ENCODE measurements at places on chromosomes 7 and 10.
A peak's percentile ranks its signal among the peaks of the same experiment; 100 is the strongest.

- no peak for DNase-seq
Observed at GRCh38 chr10:13913897-13914296, 327.1 kb downstream of the PRPF18 start.

DNA sequence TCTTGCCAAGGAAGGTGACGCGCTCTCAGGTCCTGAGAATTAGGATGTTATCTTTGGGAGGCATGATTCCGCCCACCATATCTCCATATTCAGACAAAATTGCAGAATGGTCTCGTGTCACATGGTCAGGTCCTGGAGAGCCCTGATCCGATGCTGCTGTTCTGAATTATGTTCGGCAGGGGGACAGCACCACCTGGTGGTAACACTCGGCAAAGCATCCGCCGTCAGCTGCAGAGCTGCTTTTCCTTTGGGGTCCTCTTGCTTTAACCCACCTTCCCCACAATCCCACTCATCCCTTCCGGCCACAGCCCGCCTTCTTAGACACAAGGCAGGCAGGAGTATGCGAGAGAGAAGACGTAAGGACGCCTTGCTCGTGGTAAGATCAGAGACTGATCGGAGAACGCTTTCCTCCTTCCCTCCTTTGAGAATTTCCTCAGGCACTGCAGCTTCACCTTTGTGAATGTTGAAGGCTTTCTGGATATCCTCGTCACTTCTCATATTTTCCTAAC is 327.8 kb upstream of the C7orf33 start:
- no peak for DNase-seq

DNA sequence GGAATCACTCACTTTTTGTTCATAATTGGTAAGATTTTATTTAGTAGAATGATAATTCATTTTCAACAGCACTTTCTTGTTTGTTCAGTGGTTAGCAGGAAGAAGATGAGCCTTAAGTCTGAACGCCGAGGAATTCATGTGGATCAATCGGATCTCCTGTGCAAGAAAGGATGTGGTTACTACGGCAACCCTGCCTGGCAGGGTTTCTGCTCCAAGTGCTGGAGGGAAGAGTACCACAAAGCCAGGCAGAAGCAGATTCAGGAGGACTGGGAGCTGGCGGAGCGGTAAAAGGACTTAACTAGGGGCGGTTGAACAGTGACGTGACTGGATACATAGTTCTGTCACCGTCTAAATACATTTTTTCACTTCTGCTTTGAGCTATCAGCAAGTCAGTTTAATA is 31.3 kb downstream of the RABGEF1 start:
- DNase-seq = no peak

DNA sequence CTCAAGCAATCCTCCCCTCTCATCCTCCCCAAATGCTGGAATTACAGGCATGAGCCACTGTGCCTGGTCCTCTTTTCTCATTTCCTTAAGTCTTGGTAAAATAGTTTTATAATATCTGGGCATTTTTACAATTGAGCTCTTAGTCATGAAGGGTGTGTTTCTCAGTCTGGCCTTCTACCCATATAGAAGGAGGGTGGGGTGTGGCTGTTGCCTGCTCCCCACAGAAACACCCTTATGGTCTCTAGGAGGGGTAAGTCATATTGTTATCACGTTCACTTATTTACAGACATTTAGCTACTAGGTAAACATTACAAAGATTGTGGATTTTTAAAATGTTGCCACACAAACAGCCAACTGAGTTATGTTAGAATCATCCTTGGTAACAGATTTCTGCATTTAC is 6.7 kb upstream of the OTUD1 start:
- DNase-seq = no peak

GRCh38 chr7:96827701-96828100 is 118.1 kb upstream of the SEM1 start:
- DNase-seq = no peak

DNA sequence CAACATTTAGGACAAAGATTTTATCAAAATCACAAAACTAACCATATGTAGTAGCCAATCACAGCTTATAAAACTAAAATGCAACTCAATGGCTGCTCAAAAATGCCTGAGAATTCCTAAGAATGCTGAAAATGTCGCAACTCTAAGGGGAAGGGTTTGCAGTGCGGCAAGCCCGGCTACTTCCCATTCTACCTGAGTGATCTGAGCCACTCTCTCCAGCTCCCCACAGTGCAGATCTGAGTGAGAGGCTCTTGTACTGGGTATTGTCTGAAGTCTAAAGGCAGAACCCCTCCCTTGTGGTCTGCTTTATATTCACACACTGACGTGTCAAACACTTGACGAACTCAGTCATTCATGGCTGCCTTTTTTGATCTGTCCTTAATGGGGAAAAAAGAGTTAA is 28.9 kb downstream of the RAB11FIP2 start:
- DNase-seq = no peak

DNA sequence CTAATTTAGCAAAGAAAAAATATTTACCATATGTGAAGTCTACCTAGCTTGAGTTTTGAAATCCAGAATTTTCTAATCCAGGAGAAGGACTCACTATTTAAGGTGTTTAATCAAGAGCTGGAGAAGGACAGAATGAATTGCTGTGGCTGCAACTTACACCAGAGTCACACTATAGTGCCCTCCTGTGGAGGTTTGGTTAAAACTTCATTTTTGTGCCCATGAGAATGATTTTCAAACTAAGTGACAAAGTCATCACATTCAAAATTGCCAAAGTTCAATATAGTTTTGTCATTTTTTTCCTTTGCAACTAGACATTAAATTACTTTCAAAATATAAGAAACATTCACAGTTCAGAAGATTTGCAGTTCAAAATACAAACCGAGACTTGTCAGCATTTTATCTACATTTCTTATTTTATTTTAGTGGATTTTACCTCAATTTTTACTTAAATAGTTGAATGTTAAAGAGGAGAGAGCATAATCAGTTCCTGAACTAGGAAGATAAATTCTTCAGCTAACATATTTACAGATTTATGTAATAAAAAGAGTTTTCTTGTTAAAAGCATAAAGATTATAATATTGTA is 70.7 kb downstream of the CABCOCO1 start:
- DNase-seq = no peak

GRCh38 chr10:121889212-121889611 is 38.6 kb downstream of the ATE1 start:
- DNase-seq = no peak

GRCh38 chr7:28708033-28708951 is 249.8 kb downstream of the TRIL start:
- DNase-seq = peak; percentile 64

- DNase-seq = no peak
Observed at GRCh38 chr7:70303309-70303708, 705.0 kb downstream of the AUTS2 start.

DNA sequence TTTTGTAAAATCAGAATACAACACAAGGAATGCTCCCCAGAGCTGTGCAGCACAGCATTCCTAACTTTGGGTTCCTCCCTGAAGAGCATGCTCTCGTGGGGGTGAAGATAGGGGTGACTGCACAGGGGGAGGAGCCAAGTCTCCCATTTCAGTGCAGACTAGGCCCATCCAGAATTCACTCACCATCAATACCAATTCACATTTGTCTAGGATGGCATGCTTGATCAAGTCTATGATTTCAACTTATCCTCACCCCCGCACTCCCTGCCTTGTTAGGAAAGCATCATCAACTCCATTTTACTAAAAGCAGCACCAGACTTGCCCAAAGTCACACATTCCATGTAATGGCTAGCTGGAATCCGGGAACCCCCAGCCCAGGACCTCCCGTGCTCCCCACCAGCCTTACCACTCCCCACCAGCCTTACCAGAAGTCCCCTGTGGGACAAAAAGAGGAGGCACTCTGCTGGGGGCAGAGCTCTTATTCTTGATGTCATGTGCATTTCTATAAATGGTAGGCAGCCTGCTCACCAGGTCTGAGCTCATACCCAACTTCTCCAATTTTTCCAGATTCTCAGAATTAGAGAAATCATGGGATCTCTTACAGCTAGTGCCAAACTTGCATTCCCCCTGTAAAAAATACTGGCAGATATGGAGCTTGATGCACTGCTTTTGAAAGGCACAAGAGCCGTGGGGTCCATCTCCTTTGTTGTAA is 6.2 kb downstream of the PARP12 start:
- no peak for DNase-seq

DNA sequence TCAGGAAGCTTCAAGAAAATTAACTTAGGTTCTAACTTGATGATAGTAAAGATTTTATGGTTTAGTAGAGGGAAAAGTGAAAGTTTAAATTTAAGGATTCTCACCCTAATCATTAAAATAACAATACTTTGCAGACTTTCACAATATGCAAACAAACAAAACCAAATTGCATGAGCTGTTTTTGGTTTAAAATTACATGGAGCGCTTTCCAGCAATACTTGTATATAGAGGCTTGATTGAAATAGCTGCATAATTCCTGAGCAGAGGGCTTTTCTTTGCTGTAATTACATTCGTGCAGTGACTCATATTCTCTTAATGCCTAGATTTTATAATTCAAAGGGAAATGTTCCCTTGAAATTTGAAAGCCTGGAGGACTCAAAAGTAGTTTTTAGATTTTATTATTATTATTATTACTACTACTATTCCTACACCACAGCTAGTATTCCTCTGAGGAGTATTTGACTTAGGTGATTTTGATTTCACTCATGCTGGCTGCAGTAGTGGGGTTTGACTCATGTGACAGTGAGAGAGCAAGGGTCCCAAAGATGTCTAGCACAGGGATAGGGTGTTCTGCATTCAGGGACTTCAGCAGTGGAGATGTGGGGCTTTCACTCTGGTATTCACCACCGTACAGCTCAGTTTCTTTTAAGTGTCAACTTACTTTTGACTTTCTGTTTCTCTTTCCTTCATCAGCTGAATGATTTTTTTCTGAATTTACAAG is 138.1 kb downstream of the ADAM22 start:
- no peak for DNase-seq

DNA sequence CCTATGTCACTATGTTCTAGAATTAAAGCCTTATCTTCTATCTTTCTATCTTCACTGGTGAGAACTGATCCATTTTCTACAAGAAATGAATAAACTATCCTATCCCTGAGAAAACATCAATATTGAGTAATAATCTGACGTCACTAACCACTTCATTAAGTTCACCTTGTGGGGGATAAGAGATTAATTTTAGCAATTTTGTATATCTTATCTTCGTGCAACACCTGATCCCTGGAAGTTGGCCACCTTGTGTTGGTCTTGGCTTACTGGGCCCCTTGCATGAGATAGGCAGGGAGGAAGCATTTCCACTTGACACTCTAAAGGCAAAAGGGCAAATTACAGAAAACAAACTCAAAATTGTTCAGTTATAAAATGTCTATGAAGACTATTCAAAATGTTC is 20.1 kb upstream of the OR6B1 start:
- DNase-seq = no peak

DNA sequence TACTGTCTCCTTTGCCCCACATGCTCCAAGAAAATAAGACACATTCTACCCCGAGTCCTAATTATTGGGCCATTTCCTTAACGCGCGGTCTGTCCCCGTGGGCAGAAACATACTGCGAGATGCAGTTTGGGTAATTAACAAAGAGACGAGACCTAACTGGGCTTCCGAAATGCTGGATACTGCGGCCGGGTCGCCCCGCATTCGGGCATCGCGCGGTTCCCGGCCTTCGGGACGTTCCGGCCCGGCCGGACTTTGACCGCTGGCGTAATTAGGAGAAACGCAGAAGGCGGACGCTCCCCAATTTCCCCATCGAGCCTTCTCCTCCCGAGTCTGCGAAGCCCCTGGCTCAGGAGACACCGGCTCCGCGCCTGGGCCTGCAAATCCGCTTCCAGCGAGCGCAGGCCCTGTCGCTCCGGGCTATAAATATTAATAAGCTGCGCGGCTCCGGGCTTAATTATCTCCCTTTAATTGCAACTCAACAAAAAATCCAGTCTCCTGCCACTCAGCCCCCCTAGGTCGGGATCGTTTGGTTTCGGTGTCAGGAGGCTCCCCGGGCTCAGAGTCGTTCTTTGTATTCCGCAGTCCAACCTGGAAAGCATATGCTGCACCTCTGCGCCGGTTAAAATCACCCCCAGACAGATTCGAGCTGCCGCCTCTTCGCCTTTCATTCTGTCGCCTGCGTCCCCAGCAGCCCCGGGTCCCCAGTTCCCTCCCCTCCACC is 131.5 kb downstream of the SPAG6 start:
- no peak for DNase-seq

DNA sequence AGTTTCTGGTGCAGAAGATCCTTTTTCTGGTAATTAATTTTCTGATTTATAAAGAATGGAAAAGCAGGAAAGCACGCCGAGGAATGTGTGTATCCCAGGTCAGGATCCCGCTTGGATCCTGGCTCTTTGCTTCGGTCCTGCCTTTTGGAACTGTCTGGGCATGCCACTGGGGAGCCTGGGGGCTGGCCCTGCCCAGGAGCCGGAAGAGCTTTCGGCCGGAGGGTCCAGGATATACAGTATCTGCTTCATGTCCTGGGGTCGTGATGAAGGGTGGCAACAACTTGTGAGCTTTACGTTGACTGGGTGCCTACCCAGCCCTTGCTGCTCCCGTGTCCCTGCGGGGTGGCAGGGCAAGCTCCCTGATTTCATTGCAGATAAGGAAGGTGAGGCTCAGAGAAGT is 2.4 kb downstream of the SH2D4B start:
- no peak for DNase-seq

DNA sequence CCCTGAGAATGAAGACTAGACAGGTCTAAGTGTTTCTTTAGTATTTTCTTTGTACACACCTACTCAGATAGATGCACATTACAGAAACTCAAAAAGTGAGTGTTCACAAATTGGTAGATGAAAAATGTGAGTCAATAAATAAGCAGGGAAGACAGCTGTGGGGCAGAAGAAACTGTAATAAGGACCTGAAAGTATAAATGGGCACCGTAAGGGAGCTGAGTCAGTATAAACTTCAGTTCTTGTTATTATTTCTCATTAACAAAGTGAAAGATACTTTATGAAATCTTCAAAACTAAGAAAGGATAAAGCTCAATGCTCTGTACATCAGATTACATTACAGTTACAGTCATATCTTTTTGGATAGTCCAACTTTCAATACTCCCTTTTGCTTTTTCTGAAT is 2.5 kb downstream of the MTPN start:
- no peak for DNase-seq

DNA sequence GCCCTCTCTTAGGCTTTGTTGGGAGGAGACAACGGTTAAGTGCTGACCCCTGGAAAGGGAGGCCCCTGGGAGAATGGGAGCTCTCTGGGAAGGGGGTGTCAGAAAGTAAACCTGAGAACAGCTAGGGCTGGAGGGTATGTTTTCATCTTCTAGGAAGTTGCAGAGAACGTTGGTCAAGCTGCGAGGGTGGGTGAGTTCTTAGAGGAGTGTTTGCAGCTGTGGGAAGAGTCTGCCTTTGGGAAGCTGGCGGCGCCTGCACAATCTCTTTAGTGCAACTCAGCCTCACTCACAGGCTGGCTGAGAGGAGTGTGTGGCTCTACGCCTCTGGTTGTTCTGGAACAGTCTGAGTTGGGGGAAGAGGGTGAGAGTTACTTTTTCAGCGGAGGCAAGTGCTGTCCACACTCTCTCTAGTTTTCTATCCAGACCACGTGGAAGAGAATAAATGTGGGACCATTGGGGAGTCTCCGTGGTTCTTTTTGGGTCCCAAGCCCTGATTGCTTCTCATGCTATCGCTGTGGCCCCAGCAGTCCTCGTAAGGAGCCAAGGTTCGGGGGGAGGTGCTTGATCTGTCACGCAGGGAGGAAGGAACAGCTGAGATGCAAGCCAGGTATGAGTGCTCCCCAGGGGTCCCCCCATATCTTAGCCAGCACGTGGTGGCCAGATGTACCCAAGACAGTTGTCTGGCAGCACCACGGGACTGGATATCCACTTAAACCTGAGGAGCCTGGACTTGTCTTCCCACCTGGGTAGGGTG is 237.2 kb downstream of the BUB3 start:
- no peak for DNase-seq

Measured in AG09309 (cell line).